ENCODE measurements at places on chromosomes 6 and 20.

DNA sequence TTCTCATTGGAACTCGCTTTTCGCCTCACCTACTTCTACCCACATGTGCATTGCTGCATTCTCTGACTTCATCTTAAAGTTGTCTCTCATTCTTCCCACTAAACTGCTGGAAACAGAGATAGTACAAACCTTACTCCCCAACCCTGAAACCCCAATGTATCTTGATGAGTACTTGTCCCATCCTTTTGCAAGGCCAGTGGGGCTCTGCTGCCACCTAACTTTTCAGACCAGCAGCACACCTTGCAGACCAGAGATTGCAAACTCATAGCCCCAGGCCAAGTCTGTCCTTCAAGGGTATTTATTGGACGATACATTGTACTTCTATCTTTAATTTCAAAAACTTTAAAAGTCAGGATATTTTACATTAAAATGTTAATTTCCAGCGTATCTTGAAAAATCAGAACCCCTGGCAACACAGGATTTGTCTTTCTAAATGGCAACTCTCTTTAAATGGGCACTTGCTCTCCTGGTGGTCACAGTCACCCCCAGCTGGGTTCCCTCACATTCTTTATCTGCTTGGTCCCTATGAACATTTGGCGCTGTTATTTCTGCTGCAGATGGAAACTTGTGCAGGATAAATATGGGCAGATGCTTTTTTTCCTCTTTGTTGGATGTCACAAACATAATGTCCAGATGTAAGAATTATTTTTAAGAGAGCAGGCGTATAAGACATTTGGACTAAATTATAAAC is 83.9 kb downstream of the SOD2 start:
- no peak for DNase-seq

GRCh38 chr20:43185901-43186300 is 3.8 kb downstream of the PTPRT start:
- no peak for DNase-seq

GRCh38 chr6:24545183-24545582 is 50.4 kb downstream of the ALDH5A1 start:
- no peak for DNase-seq

DNA sequence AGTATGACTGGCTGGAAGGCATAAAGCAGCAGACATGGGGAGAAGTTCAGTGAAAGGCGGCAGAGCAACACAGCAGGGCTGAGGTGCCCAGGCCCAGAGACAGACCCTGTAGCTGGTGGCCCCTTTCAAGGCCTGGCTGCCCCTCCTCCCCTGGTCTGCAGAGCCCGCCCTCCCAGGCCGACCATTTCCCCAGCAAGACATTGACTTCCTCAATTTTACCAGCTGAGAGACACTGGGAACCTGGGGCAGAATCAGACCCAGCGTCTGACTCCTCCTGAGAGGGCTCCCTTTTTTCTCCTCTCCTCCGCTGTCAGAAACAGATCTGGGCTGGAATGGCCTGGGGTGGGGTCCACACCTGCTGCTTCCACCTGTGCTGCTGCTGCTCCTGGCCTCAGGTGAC is at the start of gene TREML4:
Gene TREML4, plus strand, starts transcription at position 254 of the 400 bp plus-strand sequence. Its CDS starts 79 bp downstream, at position 333.
- no peak for DNase-seq

DNA sequence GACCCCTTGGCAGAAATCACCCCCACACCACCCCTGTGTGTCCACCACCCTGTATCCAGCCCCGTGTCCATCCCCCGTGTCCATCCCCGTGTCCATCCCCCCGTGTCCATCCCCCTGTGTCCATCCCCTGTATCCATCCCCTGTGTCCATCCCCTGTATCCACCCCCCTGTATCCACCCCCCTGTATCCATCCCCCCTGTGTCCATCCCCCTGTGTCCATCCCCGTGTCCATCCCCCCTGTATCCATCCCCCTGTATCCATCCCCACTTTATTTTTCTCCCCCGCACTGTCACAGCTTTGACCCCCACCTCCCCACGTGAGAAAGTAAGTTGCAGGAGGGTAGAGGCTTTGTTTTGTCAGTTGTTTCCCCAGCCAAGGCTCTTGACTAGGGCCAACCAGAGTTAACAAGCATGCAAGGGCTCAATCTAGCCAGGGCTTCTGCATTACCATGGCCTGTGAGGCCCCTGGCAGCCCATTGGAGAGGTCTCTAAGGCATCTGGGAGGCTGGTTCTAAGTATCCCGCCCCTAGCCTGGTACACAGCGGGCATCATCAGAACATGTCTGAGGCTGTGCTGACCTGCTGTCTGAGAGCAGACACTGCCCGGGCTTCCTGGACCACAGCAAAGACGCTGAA is 18.1 kb upstream of the SIRPA start:
- DNase-seq, result no peak

DNA sequence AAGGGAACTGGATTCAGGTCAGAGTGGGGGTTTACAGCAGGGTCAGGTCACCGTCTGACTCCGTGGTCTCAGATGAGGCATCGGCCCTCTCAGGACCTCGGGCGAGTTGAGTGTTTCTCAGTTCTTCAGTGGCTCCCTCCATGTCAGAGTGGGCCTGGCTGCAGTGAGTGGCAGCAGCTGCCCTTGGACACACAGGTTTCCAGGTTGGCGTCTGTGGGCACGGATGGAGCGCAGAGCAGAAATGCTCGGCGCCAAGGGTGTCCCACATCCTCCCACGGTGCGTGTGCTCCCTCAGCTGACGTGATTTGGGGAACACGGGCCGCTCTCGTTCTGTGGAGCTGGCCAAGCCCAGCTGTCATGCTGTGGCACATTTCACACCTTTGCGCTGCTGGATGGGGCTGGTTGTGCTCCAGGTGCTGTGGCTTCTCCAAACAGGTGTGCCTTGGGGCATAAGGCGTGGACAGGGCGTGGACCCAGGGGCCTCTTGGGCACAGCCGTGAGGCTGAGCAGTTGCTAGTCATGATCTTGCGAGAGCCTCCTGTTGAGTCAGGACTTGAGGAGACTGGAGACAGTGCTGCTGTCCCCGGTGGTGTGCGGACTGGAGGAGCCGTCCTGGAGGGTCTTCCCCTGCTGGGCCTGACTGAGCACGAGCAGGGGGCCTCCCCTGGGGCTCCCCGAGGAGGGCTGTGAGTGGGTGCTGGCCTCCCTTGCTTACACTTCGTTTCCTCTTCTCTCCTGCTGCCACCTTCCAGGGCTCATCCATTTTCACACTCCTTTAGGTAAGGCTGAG is 9.5 kb upstream of the DNAJC5 start:
- DNase-seq, result no peak

DNA sequence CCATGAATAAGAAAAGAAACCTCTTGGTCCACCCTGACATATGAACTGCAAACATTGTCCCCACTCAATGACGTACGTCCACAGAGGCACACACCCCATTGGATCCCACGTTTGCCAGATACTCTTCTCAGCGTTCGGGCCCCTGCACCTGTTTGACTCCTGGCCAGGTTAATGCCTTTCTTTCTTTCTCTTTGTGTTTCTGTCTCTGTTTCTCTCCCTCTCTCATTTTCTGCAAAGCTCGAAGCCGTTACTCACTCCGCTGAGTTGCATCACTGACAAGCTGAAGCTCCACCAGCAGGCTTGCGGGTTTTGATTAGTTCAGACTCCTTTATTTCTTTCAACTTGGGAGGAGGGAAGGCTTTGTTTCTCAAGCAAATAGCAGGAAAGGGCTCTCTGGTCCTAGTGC is 135.5 kb upstream of the SUPT3H start:
- DNase-seq, result no peak

GRCh38 chr20:4036351-4036750 is 21.0 kb upstream of the RNF24 start:
- DNase-seq, result no peak

DNA sequence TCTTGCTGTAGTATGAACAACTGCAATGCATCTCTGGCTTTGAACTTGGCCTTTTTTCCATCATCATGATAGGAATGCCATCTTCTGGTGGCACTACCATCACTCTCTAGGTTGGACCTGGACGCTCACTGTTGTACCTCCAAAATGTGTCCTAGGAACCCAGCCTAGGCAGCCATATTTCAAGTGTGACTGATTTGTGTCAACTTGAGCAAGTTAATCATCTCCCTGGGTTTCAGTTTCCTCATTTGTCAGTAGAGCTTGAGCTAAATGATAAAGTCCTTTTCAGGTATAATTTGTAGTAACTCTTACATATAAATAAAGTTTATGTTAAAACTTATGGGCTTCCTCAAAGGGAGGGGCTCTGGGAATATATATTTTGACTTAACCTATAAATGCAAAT is 241.7 kb upstream of the CEP162 start:
- no peak for DNase-seq

GRCh38 chr20:43513372-43513930 is 6.0 kb downstream of the L3MBTL1 start:
- DNase-seq, result no peak

DNA sequence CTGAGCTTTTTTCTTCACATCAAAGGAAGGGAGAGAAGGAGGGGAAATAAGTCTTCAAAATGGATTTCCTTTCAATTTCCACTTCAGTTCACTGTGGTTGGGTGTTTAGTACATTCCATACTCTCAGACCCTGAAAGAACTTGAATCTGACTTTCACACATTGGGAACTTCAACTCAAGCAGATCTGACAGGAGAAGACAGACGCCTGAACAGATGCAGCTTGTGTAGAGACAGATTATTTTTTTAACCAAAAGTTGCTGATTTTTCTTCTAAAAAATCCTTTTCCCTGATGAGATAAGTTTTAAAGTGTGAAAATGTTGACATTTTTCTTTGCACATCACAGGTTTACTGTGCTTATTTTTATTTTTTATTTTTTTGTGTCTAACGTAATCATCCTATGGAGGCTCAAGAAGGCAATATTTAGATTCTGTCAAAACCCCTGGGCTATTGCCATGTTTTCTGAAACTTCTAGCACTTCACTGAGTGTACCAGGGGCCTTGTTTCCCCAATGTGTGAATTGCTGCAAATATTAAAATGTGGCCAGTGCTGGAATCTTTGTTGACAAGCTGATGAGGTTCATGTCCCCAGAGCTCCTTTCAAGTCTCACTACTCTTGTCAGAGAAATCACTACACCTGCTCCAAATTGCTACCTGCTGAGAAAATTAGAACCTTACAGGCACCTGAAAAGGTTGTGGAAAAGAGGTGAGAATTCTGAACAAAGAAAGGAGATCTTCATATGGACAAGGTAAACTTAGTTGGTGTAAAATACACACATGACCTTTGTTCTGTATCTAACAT is 214.8 kb upstream of the BTBD3 start:
- DNase-seq, result no peak

DNA sequence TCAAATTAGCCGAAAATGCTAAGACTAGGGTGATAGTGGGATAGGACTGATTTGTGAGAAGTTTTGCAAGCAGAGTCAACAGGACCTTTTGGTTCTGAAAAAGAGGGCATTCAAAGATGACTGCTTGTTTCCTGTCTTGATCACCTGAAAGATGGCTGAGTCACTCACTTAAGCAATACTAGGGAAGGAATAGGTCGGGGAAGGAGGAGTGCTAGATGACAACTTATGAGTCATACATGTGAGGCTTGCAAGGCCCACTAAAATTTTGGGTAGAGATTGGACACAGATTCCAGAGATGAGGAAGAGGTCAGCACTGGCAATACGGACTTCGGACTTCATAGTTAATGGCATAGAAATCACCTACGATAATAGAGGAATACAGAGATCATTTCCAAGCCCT is 89.2 kb downstream of the FAM83B start:
- DNase-seq, result no peak

GRCh38 chr20:24730750-24731149 is 218.3 kb upstream of the CST7 start:
- no peak for DNase-seq

GRCh38 chr20:22379472-22379871 is 204.9 kb downstream of the FOXA2 start:
- DNase-seq, result no peak

DNA sequence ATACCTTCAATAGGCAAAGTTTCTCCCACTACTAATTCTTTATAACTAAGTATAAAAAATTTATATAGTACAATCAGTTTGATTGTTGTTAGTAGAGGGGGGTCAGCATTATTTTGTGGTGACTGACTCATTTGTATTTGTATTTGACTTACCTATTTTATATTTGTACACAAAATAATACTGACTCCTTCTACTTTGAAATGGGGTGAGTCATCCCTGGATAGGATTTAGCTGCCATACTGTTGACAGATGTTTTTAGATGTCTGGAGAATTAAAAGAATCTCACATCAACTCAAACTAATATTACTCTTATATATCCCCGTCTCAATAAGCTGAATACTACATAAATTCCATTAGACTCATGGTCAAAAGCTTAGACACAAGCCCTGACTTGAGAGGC is 114.9 kb downstream of the FRK start:
- no peak for DNase-seq

GRCh38 chr6:168124158-168124557 is 45.1 kb upstream of the FRMD1 start:
- DNase-seq, result no peak

DNA sequence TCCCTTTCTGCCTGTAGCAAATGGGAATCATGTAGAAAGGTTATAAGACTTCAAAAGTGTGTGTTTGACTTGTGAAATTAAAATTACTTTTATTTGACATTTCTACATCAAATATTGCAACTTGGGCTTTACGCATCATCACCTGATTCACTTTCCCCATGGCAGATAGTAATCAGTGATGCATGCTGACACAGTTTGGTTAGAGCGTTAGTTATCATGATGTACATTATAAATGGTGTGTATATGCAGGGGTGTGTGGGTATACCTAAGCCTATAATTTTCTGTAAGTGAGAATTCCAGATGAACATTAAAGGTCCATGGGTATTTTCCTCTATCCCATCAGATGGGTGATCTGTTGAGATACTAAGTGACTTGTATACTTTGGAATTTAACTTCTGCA is 141.5 kb downstream of the KLHL32 start:
- DNase-seq, result no peak

DNA sequence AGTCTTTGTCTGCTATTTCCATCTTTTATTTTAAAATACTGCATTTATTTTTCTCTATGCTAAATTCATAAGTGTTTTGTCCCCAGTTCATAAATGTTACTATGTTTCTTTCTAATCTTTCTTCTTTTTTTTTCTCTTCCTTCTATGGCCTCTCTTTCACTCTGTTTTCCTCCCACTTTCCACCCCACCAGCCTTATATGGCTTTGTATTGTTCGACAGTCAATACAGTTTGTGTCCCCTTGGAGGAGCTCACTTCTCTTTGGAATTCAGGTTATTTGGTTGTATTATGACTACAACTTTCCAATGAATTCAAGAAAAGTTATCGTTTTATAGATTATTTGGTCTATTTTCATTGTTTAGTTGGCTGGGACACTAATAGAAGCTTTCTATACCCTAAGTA is 393.5 kb downstream of the NKAIN2 start:
- no peak for DNase-seq

DNA sequence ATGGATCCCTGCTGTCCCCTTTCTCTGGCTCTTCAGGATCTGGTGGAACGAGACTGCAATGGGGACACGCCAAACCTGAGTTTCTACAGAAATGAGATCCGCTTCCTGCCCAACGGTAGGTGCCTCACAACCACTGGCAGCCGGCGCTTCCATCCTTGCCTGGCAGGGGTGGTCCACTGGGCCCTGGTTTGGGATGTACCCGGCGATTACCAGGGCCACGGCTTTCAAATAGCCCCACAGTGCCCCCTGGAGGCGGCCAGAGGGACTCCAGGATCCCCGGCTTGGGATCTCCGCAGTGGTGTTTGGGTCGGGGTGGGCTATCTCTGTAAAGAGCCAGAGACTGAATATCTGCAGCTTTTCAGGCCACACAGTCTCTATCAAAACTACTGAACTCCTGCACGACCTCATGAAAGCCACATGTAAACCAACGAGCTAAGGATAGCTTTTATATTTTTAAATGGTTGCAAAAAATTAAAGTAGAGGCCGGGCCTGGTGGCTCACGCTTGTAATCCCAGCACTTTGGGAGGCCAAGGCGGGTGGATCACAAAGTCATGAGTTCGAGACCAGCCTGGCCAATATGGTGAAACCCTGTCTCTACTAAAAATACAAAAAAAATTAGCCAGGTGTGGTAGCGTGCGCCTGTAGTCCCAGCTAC is 3.7 kb downstream of the OGFR start:
- DNase-seq, result peak; percentile 76
